ENCODE measurements at places on chromosomes 7 and 10.

- no peak for DNase-seq
These were observed 304.4 kb upstream of the LYZL1 start for GRCh38 chr10:28984431-28984830.

DNA sequence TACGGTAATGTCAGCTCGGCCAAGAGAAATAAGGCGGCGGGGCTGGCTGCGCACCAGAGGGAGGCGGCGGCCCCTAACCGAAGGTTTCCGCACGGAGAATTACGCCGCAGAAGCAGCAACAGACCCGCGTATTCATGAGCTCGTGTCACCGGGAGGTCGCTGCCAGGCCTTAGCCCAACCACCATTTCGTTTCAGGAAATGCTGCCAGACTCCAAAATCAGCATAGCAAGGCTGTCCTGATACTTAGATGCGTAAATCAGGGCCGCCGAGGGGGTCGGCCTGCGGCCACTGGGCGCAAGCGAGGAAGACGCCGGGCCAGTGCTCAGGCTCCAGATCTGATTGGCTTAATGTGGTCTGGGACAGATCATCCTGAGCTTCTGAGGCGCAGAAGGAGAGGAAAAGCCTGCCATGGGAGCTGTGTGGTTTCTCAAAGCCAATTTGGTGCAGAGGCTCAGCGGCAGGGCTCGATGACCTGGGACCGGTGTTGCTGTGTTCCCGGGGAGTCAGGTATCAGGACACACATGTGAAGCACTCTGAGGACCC lies 247.9 kb downstream of the BAMBI start:
- no peak for DNase-seq

- no peak for DNase-seq
These were observed 10.7 kb downstream of the IKZF5 start for GRCh38 chr10:122997864-122998263.

DNA sequence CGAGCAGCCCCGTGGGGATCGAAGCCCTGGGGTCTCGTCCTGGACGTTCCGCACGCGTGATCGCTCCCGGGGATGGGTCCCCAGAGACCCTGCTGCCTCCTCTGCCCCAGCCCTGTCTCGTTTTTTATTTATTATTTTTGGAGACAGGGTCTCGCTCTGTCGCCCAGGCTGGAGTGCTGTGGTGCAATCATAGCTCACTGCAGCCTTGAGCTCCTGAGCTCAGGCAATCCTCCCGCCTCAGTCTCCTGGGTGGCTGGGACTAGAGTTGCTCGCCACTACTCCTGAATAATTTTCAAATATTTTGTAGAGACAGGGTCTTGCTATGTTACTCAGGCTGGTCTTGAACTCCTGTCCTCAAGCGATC lies 319 bp upstream of the STX1A start:
- DNase-seq: no peak

GRCh38 chr7:176381-176780 lies 16.0 kb upstream of the FAM20C start:
- DNase-seq: no peak

DNA sequence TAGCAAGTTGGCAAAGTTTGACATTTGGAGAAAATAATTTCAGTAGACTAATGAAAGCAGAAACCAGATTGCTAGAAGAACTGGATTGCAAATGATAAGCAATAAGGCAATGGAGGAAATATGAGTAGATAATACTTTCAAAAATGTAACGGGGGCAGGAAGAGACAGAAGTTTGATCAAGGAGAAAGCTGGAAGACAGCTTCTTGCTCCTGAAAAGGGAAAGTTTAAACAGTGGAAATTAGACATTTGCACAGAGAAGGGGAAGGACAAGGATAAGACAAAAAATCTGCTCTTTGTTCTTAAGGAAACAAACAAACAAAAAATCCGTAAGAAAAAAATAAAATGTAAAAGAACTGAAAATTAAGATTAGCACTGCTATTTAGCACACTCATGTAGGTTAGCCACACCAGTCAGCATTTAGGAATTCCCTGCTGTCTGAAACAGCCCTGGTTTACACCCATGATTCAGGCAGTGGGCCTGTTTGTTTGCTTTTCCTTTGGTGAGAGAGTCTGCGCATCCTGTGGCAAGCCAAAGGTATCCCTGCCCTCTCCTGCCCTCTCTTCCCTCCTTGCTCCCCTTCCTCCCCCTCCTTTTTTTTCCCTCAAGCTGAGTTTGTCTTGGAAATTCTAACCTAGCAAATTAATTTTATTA lies 104.3 kb upstream of the CAV2 start:
- no peak for DNase-seq

DNA sequence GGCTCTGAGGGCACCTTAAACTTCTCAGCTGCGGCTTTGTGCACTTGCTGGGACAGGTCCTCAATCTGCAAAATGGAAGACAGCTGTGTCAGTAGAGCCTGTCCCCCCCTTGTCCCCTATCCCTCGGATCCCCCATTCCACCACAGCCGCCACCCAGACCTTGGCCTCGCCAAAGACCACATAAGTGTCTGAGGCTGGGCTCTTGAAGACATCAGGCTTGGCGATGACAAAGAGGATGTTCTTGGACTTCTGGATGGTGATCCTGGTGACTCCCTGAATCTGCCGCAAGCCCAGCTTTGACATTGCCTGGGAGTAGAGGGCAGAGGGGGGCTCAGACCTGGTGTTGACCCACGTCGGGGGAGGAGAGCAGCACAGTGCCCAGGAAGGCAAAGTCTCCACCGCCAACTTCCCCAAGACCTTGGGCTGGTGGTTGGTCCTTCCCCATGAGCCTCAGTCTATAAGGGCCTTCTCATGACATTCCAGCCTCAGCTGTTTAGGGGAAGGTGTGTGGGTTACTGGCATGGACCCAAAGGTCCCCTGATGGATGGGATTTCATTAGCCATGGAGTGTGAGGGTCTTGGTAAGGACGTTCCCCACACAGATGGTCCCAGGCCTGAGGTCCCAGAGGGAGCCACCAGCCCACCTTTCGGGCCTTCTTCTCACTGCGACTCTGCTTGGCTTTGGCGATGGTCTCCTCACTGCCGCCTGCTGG lies 7.7 kb downstream of the NACAD start:
- no peak for DNase-seq

- DNase-seq: no peak
These were observed 61.9 kb downstream of the SPOCK2 start for GRCh38 chr10:72026278-72027111.
